A172 (cell line): ENCODE measurements at places on chromosomes 11 and 22. TPM values are rescaled to one million over a fixed set of nuclear protein-coding genes. Genes with fewer than 3 reads are reported as not detected.

NCR3LG1 gene
- total RNA-seq = 0.34 and 0.52 TPM in 2 replicates

- no peak for DNase-seq
Observed at GRCh38 chr11:66286699-66287098, 2.2 kb downstream of the YIF1A start.

GRCh38 chr11:59778122-59778521 lies 22.9 kb downstream of the STX3 start:
- peak; percentile 16 for DNase-seq

- DNase-seq = peak; percentile 31
Observed at GRCh38 chr11:60265373-60266214, 14.9 kb upstream of the MS4A4A start.

DNA sequence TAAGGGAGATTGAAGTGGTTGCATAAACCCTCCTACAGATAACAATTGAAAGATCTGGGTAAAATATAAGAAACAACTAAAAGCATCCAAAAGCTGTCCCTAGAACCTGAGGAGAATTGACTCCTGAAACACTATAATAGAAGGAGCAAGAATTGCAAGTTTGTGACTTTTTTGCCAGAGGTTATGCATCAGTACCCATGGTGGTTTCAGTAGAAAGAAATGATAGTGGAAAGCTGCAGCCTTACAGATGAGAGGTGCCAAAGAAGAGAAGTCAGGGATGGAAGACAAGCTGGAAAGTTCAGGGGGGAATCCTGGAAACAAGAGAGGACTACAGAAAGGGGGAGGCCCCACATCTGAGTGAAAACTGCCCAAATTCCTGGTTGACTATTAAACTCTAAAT lies 80.7 kb downstream of the PACS1 start:
- no peak for DNase-seq

- DNase-seq = no peak
Observed at GRCh38 chr11:101975734-101976133, 59.4 kb upstream of the ANGPTL5 start.
